ENCODE measurements at places on chromosomes 1 and 21.

GRCh38 chr1:194624833-194625232 is 1438.4 kb upstream of the B3GALT2 start:
- no peak for DNase-seq

DNA sequence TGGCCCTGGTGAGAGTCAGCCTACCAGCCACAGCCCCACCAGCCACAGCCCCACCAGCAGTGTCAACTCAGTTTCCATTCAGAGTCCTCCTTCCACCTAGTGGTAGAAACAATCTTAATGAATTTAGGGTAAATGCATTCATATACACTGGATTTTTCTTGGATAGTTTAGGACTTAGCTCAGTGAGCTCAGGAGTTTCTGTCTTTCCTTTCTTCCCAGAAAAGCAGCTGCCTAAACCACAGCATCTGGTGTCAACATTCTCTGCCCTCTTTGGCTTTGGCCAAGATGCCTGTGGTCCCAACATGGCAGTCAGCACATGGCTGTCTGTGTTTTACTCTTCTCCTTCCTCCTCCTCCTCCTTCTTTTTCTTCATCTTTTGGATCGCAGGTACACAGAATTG is 94.0 kb downstream of the CLIC6 start:
- DNase-seq, result no peak

GRCh38 chr1:190477762-190478148 is at the start of gene BRINP3:
TSS of gene BRINP3 (minus strand) at chr1:190477864.
- DNase-seq, result peak; percentile 24

- peak; percentile 88 for DNase-seq
Measured at GRCh38 chr1:172286629-172287076, 133.8 kb upstream of the C1orf105 start.

DNA sequence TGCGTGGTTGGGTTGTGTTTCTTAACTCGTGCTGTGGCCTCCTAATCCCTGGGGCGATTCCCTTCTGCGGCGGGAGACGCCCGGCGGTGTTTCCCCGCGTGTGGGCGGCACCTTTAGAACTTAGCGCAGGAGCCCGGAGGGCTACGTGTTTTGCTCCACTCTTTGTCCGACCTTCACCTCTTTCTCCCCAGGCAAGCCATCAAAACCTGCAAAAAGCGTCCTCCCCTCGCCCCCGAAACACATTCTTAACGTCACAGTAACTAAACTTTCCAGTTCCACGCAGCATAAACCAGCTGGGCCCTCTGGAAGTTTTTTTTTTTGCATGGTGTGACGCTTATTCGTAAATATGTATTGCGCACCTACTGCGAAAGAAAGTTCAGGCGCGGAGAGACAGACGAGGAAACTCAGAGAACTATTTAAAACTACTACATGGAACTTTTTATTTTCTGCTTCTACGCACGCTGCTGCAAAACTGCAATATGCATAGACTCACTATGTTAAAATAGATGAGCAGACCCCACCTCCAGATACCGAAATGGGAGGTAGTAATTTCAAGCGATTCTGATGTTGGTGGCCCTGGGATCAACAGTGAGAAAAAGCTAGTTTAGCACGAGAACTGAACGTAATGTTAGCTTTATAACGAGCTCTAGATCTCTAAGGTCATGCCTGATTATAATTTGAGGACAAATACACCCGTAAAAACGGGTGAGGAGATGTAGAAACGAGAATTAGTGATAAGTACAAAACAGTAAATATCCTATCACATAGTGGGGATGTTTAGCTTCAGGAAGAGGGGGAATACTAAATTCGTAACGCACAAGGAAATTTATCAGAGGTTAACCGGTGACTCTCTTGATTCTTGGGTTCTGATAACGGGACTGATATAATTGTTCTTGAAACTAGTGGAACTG is 920 bp downstream of the MTR start:
- no peak for DNase-seq

DNA sequence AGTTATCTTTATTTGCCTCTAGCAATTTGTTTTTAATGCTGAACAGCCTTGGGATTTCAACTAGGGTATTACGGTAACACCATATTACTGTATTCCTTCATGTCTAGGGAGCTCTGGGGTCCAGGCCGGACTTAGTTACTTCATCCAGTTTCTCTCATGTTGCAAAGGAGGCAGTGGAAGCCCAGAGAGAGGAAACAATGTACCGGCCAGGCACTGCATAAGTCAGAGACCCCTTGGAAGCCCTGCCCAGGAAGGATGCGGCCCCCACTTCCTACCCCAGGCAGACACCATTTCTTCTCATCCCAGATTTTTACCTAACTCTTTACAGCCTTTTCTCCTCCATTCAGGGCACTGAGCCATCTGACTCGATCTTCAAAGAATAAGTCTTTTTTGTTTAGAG is 32.5 kb downstream of the TRABD2B start:
- DNase-seq, result no peak

DNA sequence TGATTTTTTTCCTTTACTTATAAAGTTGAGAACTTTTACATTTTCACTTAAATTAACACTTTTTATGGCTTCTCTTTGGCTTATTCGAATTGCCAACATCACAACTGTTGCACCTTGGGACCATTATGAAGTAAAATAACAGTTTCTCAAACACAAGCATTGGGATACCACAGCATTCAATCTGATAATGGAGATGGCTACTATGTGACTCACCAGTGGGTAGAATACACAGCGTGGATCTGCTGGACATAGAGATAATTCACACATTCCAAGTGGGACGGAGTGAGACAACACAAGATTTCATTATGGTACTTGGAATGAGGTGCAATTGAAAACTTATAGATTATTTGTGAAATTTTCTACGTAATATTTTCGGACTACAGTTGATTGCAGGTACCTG is 68.0 kb downstream of the ADAMTS1 start:
- DNase-seq, result no peak

GRCh38 chr1:62800825-62801306 is 16.9 kb downstream of the ATG4C start:
- peak; percentile 93 for DNase-seq

- no peak for DNase-seq
Measured at GRCh38 chr1:183239220-183239742, 53.2 kb downstream of the LAMC2 start.

- no peak for DNase-seq
Measured at GRCh38 chr1:56811331-56811730, 7.9 kb downstream of the FYB2 start.

GRCh38 chr1:242002072-242002471 is 3.2 kb upstream of the MAP1LC3C start:
- DNase-seq, result no peak

- DNase-seq, result no peak
Measured at GRCh38 chr1:1318131-1318652, 6.3 kb downstream of the INTS11 start.

GRCh38 chr1:8425150-8425780 is 107.4 kb downstream of the SLC45A1 start:
- DNase-seq, result no peak

- DNase-seq, result no peak
Measured at GRCh38 chr1:1540818-1541628, 599 bp upstream of the TMEM240 start.

- DNase-seq, result no peak
Measured at GRCh38 chr1:20666146-20666545, 5.0 kb upstream of the DDOST start.

- no peak for DNase-seq
Measured at GRCh38 chr1:232287676-232288569, 342.0 kb downstream of the SIPA1L2 start.

DNA sequence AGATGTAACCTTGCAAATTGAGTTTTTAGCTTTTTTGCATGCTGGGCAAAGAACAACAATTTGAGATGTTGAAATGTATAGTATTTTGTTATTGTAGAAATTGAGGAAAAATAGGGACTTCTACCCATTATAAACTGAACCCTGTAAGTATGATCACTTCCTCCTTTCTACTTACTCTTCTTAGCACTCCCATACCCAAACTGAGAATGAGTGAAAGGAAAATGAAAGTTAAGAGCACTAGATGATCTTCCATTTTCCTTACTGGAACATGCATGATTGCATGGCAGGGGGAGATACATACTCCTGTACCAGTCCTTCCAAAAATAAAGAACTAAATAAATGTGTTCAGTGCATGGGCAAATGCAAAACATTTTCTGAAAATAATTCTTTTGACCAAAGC is 107.4 kb upstream of the KIAA1614 start:
- no peak for DNase-seq

- DNase-seq, result no peak
Measured at GRCh38 chr1:39683591-39684312, 7.5 kb downstream of the HPCAL4 start.

DNA sequence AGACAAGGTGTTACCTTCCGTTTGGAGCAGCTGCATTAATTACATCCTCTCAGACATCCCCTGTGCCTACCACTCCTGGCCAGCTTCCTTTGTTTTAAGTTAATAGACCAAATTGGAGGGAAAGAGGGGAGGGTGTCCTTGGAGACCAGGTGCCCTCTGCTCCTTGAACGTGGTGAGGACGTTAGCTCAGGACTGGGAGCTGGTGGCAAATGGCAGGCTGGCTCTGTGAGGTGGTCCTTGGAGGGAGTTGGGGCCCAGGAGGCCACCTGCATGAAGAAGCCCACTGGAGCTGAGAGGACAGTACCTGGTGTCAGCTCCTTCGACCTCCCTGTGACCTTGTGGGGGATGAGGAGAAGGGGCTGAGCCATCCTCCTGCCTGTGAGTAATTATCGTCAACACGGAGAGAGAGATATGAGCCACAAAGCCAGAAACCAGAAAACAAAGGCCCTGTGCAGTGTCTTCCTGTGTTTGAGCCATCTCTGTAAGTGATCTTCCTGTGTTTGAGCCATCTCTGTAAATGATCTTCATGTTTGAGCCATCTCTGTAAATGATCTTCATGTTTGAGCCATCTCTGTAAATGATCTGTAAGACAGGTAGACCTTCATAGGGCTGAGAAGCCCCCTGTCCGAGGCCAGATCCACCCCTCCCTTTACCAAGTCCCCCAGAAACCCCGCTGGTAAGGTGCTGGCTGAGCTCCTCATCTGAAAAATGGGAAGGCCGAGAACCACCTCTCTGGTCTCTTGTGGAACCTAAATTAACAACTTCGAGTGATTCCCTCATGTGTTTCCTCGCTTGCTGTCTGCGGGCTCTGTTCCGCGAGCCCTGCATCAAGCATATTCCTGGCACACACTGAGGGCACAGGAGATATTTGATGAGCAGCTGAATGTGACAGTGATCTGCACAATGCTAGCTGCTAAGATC is 126.0 kb downstream of the CAMTA1 start:
- DNase-seq, result no peak

- no peak for DNase-seq
Measured at GRCh38 chr1:98314601-98315000, 346.9 kb upstream of the SNX7 start.

DNA sequence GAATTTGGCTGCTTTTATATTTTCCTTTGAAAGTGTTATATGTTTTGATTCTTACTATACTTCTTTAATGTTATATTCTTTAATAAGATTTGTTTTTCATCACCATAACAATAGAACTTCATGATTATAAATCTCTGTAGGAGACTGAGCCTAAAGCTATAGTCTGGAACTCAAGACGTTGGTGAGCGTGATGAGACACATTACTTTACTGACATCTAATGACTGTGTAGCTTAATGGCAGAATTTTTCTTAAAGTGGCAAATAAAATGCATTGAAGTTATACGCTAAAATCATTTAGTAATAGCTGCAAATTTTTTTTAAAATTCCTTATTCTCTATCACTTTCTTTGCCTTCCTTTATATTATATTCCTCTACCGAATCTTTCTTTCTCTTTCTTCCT is 56.1 kb upstream of the HAO2 start:
- no peak for DNase-seq

GRCh38 chr1:150572918-150573647 is 6.3 kb downstream of the MCL1 start:
- DNase-seq, result peak; percentile 56

- DNase-seq, result no peak
Measured at GRCh38 chr1:85847356-85847755, 139.1 kb upstream of the ZNHIT6 start.

DNA sequence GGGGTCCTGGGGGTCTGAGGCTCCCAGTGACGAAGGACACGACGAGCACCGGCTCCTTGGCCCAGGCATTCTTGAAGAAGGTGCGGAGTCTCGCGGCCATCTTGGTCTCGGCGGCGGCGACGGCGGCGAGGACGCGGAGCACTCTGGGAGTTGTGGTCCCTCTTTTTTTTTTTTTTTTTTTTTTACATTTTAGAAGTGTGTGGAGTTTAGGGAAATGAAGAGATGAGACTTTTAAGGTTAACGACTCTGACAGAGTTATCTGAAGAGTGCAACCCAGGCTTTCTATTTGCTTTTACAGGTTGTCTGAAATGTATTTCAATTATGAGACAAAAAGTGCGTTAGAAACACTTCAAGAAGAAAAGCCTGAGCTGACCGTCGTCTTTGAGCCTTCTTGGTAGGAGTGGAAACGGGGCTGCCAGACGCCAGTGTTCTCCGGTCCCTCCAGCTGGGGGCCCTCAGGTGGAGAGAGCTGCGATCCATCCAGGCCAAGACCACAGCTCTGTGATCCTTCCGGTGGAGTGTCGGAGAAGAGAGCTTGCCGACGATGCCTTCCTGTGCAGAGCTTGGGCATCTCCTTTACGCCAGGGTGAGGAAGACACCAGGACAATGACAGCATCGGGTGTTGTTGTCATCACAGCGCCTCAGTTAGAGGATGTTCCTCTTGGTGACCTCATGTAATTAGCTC is 9.7 kb downstream of the OR2B11 start:
- DNase-seq, result peak; percentile 71
